Glomerular endothelial cell (primary cell): ENCODE measurements at places on chromosomes 11 and 22.

- no peak for DNase-seq
These were observed 17.9 kb upstream of the SESN3 start for GRCh38 chr11:95248666-95249467.

- no peak for DNase-seq
These were observed 123.6 kb upstream of the TIMP3 start for GRCh38 chr22:32677876-32678275.

GRCh38 chr22:39457556-39458443 lies 988 bp downstream of the MGAT3 start:
- DNase-seq = no peak

DNA sequence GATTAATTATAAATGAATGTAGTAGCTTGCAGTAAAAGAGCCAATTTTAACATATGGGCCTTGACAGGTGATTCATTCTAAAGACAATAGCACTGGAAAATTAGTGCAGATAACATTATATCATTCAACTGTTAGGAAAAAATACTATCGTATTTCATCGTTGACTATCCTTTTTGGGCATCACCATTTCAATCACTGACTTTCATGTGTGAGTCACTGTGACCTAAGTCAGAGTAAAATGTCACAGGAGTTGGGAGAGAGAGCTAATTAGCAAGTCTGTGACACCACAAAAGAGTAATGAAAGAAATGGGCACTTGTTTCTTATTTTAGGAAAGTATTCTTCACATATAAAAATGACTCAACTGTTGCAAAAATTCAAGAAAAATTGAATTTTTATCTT lies 253.8 kb upstream of the CNTN5 start:
- DNase-seq = no peak

DNA sequence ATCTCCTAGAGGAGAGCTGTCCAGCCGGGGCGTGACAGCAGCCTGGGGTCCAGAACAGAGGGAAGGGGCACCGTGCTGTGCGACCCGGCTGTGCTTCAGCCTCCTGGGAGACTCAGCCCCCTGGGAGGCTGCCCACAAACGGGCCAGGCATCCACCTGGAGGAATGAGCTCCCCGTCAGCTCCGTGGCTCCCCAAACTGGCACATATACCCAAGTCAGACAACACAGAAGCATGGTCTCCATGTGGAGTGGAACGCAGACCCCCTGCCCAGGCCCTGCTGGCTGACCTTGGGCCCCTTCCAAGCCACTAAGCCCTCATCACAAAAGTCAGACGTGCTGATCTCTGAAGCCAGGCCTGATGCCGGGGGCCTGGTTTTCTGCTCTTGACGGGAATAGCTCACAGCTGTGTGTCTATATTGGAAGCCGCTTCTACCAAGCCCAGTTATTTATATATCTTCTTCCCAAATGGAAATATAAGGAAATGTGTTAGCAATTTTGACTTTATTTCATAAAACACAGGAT lies 91.7 kb downstream of the BRD1 start:
- DNase-seq = no peak

DNA sequence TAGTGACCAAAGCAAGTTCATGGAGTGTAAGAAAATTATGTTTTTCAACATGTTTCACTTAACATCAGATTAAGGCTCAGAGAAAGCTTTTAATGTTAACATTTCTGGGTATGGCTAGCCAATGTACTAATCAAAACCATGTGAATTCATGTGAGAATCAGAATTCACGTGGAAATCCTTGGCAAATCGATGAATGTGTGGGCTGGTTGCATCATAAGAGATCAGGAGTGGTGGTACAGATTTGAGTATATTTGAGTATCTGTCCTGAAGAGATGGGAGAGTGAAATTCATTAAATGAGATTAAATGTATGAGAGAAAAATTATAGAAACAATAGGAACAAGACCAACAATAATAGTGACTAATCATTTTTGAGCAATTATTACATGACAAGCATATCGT lies 638.6 kb upstream of the ANO5 start:
- no peak for DNase-seq

DNA sequence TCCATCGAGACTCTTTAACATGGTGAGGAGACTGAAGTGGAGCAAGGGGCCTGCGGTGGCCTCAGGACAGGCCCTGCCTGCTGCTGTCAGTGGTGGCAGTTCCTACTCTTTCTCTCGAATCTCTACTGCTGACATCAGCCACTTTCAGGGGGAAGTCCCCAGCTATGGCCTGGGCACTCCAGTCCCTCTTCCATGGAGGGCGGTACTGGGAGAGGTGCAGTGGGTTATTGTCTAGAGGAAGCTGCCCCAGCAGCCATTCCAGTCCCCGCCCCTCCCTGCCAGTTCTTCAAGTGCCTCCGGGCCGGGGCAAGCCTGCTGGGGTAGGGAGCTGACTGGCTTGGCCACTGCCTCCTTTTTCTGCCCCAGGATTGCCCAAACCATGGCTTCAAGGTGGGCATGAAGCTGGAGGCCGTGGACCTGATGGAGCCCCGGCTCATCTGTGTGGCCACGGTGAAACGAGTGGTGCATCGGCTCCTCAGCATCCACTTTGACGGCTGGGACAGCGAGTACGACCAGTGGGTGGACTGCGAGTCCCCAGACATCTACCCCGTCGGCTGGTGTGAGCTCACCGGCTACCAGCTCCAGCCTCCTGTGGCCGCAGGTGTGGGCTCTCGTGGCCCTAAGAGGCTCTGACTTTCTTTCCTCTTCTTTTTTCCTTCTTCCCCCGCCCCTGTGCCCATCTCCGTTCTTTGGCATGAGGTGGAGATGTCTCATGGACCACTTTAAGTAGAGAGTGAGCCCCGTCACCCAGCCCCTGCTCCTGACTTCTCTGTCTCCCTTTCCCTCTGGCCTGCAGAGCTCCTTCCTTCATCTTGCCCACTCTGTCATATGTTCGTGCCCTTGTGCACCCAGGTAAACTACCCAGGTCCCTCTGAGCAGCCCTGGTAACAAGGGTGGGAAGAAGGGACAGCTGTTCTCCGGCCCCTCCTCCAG lies 13.7 kb downstream of the CHADL start:
- no peak for DNase-seq

GRCh38 chr11:60396382-60396781 lies at the start of gene MS4A14:
MS4A14 (plus strand) TSS chr11:60396459; CDS start chr11:60396579, 120 bp downstream.
- no peak for DNase-seq

- DNase-seq = no peak
These were observed 22.3 kb downstream of the RANGAP1 start for GRCh38 chr22:41263704-41264103.

DNA sequence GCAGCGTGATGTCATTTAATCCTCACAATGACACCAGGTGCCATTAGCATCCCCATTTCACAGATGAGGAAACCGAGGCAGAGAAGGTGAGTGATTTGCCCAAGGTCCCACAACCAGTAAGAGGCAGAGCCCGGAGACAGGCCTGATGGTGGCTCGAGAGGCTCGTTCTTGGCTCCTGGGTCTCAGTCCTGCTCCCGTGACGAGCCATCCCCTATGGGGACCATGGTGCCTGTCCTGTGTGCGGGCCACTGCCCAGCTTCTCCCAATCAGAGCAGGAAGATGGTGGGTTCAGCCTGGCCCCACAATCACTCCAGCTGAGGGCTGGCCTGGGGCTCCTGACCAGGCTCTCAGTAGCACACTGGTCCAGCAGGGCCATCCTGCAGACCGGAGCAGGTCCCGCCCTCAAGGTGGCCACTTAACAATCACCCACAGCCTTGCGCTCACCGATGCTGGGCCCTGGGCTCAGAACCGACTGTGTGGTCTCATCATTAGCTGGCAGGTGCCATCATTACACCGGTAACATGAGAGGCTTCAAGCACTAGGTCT lies 3.6 kb downstream of the ALDH3B1 start:
- DNase-seq = no peak

DNA sequence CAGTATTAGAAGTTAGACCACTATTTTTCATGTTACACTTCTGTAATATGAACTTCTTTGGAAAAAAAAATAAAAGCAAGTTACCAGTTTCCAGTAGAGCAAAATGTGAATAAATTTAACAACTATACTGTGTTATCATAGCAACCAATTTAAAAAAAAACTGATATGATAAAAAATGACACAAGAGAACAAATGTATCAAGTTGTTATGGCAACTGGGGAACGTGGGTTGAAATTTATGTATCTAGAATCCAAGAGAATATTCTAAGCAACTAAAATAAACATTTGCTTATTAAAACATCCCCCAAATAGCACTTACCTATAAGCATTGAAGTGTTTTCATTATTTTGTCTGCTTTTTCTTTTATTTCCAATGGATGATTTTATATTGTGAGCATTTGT lies 442.4 kb downstream of the DLG2 start:
- no peak for DNase-seq

- DNase-seq = no peak
These were observed 289.1 kb downstream of the TBC1D22A start for GRCh38 chr22:47051441-47052071.

DNA sequence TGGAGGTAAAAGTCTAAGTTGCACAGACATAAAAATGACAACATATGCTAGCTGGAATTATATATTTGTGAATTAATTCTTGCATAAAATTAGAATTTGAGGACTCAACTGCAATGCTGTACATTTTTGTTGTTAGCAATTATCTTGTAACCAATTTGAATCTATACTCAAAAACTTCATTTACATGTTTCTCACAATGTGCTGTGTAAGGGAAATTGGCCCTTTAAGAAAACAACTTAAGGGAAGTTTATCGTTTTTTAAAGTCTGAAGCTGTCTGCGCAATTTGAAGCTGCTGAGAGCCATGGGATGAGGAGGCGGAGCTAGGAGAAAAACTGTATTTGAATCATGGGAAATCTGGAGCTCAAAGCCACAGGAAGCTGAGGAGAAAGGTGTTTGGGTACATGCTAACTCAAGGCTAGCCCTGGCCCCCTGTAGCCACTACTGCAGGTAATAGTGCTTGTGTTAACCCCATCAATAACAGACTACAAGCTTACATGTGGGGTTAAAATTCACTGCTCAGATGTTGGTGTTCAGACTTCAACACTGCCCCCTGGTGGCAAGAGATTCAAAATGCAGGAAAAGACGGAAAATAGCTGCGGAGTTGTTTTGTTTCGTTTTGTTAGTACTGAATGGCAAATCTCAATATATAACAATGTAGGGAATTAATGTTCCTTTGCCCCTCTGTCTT lies 126.1 kb downstream of the BRD1 start:
- no peak for DNase-seq

DNA sequence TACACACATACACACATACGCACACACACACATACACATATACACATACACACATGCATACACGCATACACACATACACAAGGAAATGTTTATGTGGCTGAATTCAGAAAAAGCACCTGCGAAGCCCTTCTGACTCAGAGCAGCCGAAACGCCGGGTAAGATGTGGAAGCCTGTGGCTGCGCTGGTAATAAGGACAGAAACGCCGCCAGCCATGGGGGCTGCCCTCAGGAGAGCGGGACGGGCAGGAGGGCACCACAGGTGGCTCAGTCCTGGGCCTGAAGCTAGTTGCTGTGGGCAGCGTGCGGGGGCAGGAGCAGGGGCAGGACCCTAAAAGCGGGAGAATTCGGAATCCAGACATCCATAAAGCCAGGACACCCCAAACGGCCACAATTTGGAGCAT lies 378.3 kb downstream of the BRD1 start:
- DNase-seq = no peak
